ENCODE measurements at places on chromosomes 11 and 22.

DNA sequence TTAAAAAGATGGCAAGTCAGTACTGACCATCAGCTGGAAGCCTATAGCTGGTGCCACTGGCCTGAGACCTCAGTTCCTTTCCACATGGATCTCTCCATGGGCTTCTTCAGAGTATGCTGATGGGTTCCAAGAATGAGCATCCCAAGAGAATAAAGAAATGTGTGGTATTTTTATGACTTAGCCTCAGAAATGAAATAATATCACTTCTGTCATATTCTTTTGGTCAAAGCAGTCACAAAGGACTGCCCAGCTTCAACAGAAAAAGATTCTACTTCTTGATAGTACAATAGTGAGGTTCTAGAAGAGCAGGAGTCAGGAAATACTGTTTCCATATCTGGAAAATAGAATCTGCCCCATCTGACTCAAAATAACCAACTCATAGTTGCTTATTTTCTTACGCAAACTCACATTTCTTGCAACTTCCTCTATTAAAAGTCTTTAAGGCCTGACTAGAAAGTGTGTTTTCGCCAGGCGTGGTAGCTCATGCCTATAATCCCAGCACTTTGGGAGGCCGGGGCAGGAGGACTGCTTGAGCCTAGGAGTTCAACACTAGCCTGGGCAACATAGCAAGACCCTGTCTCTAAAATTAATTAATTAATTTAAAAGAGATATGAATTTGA, 116.9 kb downstream of the SIK3 start:
- no peak for DNase-seq

GRCh38 chr22:24302591-24302990, 32.0 kb downstream of the SPECC1L start:
- no peak for DNase-seq

- DNase-seq = no peak
These were observed 4.5 kb downstream of the RAB36 start for GRCh38 chr22:23149743-23150238.

DNA sequence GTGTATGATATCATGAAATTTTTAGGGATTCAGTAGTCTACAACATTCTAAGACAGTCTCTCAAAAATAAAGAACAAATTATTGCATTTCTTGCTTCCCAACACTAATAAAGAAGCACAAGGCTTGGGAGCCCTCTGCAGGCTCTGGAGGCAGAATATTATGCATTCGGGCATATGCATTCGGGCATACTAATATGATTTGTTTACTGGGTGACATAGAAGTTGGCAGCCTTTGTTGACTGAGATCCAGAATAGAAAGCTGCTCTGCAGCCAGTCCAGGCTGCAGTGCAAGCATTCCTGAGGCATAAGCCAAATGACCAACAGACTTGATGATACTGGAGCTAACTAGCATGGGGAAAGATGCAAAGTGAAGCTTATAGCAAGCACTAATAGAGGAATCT, 945.5 kb downstream of the OPCML start:
- no peak for DNase-seq

DNA sequence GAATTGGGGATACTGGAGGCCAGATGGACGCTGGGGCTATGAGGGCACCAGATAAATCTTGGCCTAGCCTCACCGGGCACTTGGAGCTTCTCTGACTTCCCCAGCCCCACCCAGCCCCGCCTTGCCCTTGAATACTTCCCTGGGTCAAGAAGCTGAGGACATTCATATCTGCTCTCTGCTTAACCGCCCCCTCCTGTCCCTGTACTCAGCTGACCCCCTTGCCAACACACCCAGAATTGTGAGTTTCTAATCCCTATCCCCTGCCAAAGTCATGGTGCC, 22.0 kb downstream of the FADS3 start:
- DNase-seq = no peak

- DNase-seq = no peak
These were observed 712 bp downstream of the IL2RB start for GRCh38 chr22:37148742-37149665.

DNA sequence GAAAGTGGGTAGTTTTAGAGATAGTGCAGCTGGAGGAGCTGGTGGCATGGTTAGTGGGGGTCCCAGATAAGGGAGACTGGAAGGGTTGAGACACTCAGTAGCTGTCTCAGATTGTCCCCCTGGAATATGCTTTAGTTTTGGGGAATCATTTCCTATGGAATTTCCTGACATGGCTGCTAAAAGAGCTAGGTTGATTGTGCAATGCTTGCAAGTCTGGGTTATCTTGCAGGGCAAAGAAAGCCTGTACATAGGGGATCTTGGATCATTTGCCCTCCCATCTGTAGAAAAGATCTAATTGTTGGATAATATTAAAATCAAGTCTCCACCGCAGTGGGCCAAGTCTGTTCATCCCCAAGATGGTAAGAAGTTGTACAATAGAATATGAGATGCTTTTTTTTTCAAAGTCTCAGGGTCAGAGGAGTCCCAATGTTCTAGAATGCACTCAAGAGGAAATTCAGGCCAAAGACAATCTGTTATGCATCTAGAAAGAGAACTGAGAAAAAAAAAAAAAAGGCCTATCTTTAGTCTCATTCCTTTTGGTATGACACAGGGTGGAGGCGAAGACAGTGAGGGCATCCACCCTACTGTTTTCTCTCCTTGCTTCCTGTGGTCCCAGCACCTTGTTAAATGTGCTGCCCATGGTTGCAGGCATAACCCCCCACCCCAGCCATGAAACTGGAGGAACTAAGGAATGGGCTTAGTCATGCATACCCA, 20.2 kb downstream of the MS4A6E start:
- DNase-seq = no peak

- no peak for DNase-seq
These were observed 26.0 kb downstream of the NEAT1 start for GRCh38 chr11:65448418-65449105.

- no peak for DNase-seq
These were observed 81.7 kb downstream of the MTNR1B start for GRCh38 chr11:93051186-93051585.

DNA sequence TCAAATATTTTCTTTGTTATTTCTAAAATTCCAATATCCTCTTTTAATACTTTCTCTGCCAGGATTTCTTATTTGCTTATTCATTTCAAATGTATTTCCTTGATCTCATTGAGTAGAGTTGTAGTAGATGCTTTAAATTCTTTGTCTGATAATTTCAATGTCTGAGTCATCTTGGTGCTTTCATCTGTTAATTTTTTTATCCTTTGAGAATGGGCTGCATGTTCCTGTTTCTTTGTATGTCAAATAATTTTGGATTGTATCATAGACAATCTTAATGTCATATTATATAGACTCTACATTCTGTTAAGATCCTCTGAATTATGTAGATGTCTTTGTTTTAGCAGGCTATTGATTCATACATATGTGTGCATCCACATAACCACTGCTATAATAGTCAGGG, 57.5 kb downstream of the MYEOV start:
- no peak for DNase-seq

DNA sequence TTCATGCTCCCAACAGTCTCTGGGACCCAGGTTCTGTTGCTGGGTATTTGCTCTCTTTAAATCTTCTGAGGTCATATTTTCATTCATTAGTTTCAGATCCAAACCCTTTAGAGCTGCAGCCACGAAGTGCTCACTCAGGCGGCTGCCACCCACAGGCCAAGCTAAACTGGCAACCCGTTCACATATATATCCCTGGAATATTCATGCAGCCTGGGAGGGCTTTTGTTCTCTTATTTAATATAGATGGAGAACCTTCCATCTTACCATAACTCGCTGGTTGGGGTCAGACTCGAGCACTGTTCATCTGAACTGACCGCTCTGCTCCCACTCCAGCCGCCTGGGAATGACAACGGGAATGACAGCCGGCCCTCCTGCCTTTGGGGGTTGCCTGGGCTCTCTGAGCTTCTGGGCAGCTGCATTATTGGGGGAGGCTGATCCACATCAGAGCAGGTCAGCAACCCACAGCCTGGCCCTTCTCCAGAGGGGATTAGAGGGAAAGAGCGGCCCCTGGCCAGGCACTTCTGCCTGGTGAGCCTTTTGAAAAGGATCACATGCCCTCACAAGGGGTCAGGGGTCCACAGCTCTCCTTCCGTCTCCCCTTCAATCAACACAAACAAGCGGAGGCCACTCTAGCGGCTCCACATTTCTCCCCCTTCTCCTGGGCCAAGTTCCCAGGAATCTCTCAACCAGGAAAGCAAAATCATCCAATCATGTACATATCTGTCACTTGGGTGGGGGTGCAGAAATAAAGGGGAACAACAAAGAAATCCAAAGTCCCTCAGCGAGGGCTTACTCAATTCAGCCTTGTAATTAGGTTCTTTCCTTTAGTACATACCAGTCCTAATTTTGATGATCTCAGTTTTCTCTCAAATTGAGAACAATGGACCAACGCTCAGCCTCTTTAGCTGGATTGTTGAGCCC, 11.8 kb downstream of the TMEM184B start:
- DNase-seq = no peak

DNA sequence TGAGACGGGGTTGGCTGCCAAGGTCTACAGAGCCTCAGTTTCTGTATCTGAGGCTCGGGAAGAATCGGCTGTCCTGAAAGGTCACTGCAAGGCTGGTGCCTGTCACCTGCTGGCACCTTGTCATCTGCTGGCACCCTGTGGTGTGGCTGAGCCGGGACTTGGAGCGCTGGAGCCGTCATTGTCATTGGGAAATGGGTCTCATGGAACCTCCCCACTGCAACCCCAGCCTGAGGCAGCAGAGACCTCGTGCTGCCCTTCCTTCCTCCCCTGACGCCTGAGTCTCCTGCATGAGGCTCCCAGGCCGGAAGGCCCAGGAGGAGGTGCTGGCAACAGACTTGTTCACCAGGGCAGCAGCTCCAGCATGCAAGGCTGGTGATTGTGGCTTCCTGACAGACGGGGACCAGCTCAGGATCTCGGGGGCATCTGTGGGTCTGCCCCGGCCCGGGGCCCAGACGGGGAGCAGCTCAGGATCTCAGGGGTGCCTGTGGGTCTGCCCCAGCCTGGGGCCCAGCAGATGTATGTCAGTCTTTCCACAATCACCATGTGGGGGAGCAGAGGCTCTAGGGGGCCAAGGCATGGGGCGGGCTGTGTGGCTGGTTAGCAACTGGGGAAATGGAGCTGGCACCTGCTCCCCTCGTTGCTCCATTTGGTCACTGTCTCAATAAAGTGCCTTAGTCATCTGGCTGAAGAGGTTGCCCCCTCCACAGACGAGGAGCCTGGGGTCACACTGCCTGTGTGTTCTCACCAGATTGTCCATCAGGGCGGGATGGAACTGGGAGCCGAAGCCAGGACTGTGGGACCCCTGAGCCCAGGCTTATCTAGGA, 668.7 kb downstream of the BRD1 start:
- DNase-seq = no peak

GRCh38 chr11:32895471-32895870, 2.9 kb downstream of the QSER1 start:
- DNase-seq = no peak

- DNase-seq = no peak
These were observed 115.2 kb upstream of the TOP3B start for GRCh38 chr22:22097727-22098228.
